ENCODE measurements at places on chromosomes 2 and 18.

- no peak for DNase-seq
Measured at GRCh38 chr18:74416124-74416523, 41.0 kb downstream of the DIPK1C start.

GRCh38 chr18:67670024-67670543 is 153.6 kb upstream of the DSEL start:
- no peak for DNase-seq

DNA sequence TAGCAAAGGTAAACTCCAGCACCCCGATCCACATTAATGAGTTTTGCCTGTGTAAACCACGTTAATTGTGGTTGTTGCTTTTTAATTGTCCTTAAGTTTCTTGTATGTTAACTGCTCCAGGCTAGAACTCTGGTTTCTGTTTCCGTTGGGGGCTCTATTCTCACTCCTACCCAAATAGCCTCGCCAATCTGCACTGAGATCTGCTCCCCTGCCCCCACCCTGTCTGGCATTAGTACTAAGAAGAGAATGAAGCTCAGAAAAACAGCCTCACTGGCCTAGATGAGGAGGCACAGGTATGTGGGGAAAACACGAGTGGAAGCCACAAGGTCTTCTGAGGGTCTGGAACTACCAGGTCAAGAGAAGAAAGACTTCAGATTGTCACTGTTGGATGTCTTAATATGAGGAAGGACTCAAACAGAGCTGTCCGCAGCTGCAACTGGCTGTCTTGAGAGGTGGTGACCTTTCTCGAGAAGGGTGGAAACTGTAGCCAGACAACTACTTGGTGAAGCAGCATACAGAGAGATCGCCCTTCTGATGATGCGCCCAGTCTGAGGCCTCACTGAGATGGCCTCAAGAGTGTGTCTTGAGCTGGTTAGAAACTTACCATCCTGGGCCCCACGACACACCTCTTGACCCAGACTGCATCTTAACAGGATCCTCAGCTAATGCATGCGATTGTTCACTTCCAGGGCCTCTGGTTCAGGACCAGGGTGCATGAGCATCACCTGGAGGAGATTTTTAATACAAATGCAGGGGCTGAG is 73.1 kb downstream of the TGOLN2 start:
- DNase-seq = no peak

DNA sequence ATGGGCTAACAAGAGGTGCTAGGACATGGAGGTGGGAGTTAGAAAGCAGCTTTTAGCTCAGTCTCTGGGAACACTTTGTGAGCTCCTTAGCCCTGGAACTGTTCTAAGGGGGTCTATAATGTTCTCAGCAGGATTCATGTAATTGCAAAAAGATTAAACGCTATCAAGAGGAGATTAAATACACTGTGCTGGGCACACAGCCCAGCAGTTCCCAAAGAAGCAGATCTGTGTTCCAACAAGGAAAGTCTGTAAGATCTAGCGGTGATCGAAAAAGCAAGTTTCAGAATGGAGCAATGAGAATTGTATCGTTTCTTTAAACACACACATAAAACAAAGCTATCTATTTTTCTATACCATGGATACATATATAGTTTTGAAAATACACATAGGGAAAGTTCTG is 2.4 kb upstream of the ARID5A start:
- no peak for DNase-seq

DNA sequence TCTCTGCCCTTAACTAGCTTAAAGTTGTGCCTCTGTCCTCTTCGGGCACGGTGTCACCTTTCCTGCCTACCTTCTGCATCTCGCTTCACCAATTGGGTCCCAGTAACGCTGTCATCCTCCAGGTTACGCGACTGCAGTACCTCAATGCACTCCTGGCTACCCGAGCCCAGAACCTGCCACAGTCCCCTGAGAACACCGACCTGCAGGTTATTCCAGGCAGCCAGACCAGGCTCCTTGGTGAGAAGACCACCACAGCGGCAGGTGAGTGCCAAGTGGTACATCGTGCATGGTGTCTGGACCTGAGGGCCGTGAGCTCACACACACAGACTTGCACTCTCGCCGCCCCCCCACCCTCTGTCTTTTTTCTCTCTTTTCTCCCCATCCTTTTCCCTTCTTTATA is 12.8 kb downstream of the CNNM3 start:
- DNase-seq = no peak

GRCh38 chr2:60512641-60513040 is 40.8 kb downstream of the BCL11A start:
- no peak for DNase-seq

- no peak for DNase-seq
Measured at GRCh38 chr2:10575609-10576280, 114.0 kb downstream of the NOL10 start.

DNA sequence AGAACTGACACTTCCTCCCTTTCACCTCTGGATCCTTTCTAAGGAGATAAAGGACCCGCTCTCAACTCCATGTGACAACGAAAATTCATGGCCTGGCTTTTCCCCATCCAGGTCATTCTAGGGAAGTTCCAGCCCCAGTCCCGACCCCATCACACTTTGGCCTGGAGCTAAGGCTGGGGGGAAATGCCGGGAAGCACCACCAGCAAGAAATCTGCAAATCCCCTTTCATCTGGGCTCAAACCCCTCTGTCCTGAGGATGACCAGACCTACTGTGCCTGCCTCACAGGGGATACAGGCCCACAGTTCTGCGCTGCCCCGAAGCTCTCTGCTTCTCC is 1.3 kb downstream of the SIX2 start:
- DNase-seq = no peak

DNA sequence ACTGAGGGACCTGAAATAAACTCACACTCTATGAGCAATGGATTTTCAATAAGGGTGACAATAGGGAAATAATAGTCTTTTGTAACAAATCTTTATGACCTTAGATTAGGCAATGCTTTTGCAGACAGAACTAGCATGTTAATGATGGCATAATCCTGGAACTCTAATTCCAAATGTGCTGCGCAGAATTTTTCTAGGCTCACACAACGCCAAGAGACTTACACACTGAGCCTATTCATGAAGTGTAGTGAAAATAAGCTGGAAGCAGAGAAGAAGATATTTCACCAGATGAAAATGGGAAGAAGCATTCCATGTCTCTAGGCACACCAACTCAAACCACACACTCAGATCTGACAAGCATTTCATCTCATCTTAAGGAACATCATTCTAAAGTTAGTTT is 178.5 kb downstream of the L3MBTL4 start:
- DNase-seq = no peak

DNA sequence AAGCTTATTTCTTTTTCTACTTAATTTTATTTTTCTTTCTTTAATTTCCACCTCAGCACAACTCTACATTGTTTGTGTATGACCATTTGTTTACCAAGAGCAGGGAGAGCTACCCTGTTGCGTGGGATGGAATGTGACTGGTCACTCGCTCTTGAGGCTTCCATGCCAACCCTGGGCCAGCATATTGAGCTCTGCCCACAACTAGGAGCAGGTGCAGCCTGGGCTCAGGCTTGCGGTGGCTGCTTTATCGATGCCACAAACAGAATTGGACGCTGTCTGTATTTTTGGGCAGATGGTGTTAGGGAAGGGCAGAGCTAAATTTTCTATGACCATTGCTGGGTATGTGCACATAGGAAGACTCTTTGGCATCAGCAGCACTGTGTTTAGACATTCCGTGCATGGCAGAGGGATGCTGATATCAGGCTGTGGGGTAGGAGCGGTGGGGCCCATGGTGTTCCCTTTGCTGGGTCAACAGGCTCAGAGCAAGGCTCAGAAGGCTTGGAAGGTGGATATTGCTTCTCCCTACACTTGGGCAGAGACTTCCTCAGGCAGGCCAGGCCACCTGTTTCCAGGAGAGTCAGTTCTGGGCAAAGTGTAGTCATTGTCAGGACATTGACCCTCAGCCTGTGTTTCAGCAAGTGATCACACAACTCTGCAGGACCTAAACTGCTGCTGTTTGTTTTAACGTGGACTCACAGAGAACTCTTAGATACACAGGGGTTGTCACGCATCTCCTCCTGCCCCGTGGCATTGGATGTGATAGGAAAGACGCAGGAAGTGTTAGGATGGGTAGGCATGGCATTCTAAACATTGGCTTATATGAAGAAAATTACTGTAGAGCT is 40.2 kb downstream of the TMEM182 start:
- DNase-seq = no peak

DNA sequence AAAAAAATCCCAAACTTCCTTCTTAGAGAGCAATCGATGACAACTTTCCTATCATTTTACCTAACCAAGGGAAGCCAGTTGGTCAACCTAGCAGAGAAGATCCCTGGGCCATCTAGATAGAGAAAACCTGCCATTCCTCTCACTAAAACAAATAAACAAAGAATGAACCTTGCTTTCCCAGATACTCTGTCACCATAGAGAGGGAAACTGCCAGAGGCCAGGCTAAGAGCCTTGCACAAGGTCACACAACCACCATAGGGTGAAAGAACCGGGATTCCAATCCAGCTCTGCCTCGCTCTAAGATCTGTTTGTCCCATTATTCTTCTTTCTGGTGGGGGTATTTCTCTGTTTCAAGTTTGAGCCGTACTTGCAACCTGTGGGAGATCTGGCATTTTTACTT is 154.6 kb downstream of the CYRIA start:
- DNase-seq = no peak

- DNase-seq = no peak
Measured at GRCh38 chr2:104250635-104251034, 603.3 kb upstream of the POU3F3 start.

- DNase-seq = no peak
Measured at GRCh38 chr2:228507870-228508269, 326.4 kb upstream of the SPHKAP start.

DNA sequence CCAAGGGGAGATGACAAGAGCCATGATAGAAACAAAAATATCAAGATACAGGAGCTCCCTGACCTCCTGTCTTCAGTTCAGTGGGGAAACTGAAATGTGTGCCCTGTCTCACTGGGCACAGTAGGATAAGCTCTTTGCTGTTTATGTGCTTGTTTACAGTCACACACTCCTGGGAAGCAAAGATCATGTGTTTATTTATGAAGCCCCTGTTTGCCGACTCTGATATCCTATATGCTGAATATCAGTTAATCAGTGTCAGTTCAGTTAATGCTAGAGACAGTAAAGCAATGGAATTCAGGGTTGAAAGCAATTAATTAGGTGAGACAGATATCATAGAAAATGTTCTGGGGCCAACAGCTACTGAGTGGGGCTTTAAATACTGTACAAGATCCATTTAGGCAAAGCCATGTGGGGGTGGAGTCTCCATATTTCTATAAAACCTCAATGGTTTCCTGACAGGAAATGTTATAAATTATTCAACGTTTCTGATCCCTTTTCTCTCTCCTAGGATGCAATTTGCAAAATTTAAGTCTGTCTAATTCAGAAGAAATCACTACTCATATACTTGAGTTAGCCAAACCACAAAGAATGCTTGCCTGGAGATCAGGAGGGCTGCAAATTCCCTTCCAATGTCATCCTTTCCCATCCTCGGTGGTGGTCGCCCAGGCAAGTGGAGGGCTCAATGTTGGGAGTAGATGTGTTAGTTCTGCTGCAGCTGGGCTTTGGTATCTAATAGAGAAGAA is 551.3 kb downstream of the CMPK2 start:
- DNase-seq = no peak

- no peak for DNase-seq
Measured at GRCh38 chr2:189258616-189259365, 79.2 kb upstream of the COL5A2 start.

DNA sequence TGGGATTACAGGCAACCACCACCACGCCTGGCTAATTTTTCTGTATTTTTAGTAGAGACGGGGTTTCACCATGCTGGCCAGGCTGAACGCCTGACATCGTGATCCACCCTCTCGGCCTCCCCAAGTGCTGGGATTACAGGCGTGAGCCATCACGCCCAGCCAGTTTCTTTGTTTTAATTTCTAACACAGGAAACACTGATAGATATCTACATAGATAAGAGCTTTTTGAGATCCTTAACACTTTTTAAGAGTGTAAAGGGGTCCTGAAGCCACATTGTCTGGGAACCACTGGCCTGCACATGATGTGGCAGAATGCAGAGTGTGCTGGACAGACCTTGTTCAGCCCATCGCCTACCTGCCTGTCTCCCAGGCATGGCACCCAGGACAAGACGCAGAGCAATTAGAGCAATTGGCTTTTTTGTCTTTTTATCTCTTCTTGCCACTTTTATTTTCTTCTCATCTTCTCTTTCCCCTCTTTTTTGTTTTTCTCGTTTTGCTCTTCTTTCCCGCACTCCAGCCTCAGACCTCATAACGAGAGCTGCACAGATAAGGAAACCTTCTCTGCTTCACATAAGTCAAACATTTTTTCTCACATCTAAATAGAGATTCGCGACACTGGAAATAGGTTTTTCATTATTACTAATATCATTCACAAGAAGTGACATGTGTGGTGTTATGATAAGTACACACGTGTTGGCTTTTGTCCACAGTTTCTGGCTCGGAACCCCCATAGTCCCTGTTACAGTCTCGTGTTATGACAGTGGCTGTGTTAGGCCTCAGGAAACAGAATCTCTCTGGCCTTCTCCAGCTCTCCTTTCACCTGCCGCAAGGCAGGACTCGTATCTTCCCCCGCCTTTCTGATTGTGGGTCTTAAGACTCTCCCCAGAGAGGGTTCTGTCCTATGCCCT is 25.2 kb upstream of the GPR55 start:
- no peak for DNase-seq

DNA sequence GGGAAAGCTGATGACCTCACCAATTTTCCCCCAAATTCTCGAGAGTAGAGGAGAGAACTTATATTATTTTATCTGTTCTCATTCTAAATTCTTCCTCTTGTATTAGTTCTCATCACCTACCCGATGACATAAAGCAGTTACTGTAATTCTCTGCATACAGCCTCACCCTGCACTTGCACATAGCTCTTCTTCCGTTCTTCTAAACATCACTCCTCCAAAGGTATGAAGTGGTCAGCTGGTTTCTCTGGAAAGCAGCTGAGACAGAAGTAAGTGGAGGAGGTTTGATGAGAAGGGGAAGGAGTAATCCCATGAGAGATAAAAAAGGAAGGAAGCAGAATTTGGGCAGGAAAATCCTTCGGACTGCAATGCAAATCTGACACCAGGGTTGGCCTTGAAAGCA is 39.0 kb downstream of the FBXO48 start:
- no peak for DNase-seq

DNA sequence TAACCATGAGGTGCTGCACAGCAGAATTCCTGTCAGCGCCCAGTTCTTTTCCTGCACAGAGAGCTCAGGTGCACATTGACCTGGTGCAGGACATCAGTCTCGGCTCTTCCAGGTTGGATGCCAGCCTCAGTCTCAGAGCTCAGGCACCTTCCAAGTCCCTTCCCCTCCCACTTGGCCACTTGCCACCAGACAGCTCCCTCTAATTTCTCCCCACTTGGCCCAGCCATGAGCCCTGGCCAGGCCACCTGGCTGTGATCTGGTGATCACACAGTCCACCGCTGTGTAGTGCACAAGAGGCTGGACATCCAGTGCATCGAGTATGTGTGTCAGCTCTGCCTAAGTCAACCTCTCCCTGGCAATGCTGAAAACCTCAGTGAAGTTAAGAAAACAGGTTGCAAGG is 336.6 kb upstream of the MYT1L start:
- DNase-seq = no peak

DNA sequence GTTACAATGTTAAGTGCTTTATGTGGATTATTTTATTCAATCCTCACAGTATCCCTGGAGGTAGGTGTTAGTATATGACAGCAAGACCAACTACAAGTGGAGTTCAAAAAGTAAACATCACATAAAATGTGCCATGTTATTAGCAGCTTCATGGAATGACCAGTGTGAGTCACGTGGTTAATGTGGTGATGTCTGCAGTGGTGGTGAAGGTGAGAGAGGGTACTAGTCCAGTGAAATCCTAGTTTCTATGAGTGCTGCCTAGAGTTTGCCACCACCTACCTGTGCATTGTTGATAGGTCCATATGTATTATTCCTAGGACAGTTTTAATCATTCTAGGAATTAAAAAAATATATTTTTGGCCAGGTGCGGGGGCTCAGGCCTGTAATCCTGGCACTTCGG is 865.2 kb upstream of the DDX18 start:
- no peak for DNase-seq
